ENCODE measurements at places on chromosomes 7 and 10. TPM values are rescaled to one million over a fixed set of nuclear protein-coding genes. Genes with fewer than 3 reads are reported as not detected.

KCND2 gene
- 0.79 TPM for total RNA-seq

CPN1 gene
- not detected for total RNA-seq

CALCR gene
- 0.49 TPM for total RNA-seq

SLC39A12 gene
- 0.10 TPM for total RNA-seq

IL2RA gene
- total RNA-seq: 0.30 TPM

NPY4R2 gene
- 0.49 TPM for total RNA-seq

RBP4 gene
- total RNA-seq: 55.5 TPM

TIMM23B gene
- 19.6 TPM for total RNA-seq

CD36 gene
- total RNA-seq: 589 TPM

GPR141 gene
- total RNA-seq: 5.7 TPM

CHN2 gene
- 9.1 TPM for total RNA-seq

FKBP6 gene
- not detected for total RNA-seq

ARMC3 gene
- total RNA-seq: not detected

All from skin of body (tissue), 3 donors.